ENCODE measurements at places on chromosomes 4 and X.

- no peak for DNase-seq
Observed at GRCh38 chr4:170122252-170122651, 32.5 kb upstream of the AADAT start.

- DNase-seq, result no peak
Observed at GRCh38 chrX:153770601-153771414, 6.8 kb downstream of the PLXNB3 start.

DNA sequence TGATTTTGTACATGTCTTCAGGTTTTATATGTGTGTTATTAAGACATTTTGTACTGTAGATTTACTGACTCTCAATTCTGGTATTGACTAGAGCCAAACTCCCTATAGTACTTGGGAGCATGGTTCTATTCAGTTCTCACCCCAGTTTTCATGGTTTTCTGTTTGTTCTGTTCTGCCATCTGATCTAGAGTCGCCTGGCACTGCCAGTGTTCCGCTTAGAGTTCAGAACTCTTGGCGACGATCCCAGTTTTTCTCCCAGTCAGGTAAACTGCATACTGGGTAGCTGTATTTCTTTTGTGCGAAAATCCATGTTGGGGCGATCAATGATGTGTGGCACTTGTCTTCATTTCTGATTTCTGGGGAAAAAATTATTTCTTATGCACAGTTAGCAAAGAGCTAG lies 78.0 kb downstream of the PHOX2B start:
- DNase-seq, result peak; percentile 24

GRCh38 chr4:172982151-172982590 lies 186.4 kb upstream of the GALNT7 start:
- no peak for DNase-seq

DNA sequence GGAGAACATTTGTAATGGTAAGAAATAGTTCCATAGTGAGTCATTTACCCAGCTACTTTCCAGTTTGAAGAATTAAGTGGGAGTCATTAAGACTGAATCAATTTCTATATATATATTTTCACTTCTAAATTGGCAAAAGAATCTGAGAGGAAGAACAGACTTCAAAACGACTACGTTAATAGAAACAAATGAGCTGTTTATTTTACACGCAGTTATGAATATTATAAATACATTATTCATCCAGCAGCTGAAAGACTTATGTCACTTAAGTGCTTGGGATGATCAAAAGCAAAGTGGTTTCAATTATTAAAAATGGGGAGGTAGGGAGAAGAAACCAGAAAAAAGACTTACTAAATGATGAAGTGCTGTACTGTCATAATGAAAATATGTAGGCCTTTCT lies 260.5 kb upstream of the DDX53 start:
- no peak for DNase-seq

DNA sequence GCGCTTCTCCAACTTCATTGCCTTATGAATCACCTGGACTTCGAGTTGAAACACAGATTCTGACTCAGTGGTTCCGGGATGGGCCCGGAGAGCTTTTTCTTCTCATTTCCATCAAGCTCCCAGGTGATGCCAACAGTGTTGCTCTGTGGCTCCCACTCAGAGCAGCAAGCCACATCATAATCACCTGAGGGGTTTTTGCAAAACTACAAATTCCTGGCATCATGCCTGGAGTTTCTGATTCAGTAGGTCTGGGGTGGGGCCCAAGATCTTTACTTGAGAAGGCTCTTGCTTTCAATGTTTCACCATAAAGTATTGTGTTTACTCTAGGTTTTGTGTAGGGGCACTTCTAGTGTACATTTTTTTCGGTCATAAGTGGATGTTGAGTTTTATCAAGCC lies 7.0 kb downstream of the MTM1 start:
- DNase-seq, result no peak

DNA sequence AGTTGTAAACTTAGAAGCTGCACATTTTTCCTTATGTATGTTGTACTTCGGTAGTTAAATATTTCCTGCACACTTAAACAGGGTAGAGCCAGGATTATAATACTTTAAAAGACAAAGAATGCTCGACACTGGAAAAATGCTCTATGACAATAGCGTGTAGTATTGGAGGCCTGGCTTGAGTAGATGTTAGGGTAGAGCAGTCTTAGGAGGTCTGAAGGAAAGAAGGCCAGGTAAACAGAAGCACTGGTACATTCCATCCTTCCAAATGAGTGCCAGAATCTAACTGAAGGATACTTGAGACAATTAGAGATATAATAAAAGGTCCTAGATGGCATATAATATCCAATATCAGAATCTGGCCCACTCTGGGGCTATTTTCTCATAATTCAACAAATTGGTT lies 42.3 kb downstream of the ATXN3L start:
- DNase-seq, result no peak

DNA sequence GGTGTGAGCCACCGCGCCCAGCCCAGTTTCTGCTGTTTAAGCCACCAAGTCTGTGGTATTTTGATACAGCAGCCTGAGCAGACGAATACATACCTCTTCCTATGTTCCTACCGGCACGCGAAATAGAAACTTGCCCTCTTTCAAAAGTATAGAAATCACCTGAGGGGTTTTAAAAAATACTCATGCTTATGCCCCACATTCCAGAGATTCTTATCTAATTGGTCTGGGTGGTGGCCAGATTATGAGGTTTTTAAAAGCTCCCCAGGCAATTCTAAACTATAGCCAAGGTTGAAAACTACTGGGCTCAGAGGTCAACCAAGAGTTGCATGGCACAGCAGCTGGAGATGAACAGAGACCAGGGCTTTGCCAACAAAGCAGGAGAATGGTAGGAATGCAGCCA lies 24.9 kb upstream of the HUWE1 start:
- DNase-seq, result no peak

DNA sequence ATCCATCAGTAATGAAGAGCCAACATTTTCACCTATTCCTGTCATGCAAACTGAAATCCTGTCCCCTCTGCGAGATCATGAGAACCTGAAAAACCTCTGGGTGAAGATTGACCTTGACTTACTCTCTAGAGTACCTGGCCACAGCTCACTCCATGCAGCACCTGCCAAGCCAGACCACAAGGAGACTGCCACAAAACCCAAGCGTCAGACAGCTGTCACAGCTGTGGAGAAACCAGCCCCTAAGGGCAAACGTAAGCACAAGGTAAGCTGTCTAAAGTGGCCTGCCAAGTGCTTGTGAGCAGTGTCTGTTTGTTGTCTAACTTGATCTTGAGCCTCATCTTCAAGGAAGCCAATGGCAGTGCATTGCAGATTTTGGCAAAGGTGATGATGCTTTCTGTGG lies 455.9 kb downstream of the AFF2 start:
- DNase-seq, result no peak

DNA sequence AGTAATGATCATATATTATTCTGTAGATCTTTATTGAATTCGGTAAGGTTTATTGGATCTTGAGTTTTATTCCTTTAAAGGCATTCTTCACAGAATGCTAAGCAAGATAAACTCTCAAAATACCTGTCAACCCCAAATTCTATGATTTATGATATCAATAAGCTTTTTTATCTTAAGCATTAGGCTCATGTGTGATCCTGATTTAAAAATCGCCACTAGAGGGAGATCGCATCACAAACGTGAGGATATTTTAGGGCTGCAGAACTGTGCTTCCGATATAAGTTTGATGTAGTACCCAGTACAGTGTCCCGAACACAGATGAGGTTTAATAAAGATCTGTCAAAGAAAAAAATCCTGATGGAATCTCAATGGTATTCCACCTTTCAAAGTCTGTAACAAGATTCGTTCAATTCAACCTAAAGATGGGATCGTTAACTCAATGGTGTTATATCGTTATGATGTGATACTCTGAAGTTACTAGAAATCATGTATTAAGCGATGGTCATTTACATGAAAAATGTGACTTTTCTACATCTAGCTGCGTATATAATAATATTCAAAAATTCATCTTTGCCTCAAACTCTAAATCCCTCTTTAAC lies 169.0 kb downstream of the CORIN start:
- no peak for DNase-seq

DNA sequence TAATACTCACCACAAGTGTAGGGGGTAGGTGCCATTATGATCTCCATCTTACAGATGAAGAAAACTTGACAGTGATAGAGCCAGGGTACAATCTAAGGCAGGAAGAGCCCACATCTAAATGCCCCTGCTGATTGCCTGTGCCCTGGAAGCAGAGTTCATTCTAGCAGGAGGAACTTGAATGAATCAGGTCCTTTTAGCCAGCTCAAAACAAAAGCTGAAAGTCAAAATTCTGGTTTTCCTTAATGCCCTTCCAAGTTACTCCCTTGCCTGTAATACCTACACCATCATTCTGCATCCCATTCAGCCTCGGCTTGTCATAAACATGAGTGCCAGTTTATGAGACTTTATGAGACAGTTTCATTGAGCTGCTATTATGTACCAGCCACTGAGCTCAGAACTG lies 89.6 kb downstream of the SCD5 start:
- DNase-seq, result no peak

DNA sequence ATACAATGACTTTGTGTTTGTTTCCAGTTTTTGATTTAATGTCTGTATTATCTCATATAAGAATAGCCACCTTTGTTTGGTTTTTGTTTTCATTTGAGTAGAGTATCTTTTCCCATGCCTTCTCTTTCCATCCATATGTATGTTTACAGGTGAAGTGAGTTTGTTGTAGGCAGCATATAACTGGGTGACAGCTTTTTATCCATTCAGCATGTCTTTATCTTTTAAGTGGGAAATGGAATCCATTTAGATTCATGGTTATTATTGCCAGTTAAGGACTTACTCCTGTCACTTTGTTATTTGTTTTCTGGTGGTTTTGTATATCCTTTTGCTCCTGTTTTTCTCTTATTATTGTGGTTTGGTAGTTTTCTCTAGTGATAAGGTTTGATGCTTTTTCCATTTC lies 34.3 kb downstream of the SCLT1 start:
- no peak for DNase-seq
